Endothelial cell (in vitro differentiated cells): ENCODE measurements at places on chromosomes 7 and 10.

- peak overlapping the region; percentile 91 for H3K4me3 ChIP-seq
- peak; percentile 24 for DNase-seq
- H3K4me1 ChIP-seq: no peaks in the 10 kb centered on the region
- peaks cover 13% of the 10 kb centered on the region for H3K27me3 ChIP-seq
Measured at GRCh38 chr10:80356989-80357850, 639 bp downstream of the DYDC2 start.

GRCh38 chr7:156207306-156207705 lies 395.0 kb upstream of the SHH start:
- H3K27me3 ChIP-seq: peaks cover 6% of the 10 kb centered on the region
- H3K36me3 ChIP-seq: no peaks in the 10 kb centered on the region
- no peak overlapping the region for H3K27ac ChIP-seq
- H3K4me3 ChIP-seq: no peak overlapping the region
- DNase-seq: no peak

- no peak overlapping the region for H3K27ac ChIP-seq
- no peak overlapping the region for H3K4me3 ChIP-seq
- H3K4me1 ChIP-seq: no peaks in the 10 kb centered on the region
Measured at GRCh38 chr7:158285383-158285770, 302.2 kb downstream of the PTPRN2 start.

GRCh38 chr7:116511552-116512519 lies 12.3 kb downstream of the CAV2 start:
- H3K27ac ChIP-seq: peak overlapping the region; percentile 33
- no peaks in the 10 kb centered on the region for H3K27me3 ChIP-seq
- no peaks in the 10 kb centered on the region for H3K36me3 ChIP-seq

- H3K27me3 ChIP-seq: no peaks in the 10 kb centered on the region
- H3K27ac ChIP-seq: no peak overlapping the region
Measured at GRCh38 chr7:118662266-118662665, 437.8 kb downstream of the ANKRD7 start.

GRCh38 chr7:134122980-134123379 lies 4.2 kb upstream of the LRGUK start:
- peaks cover 8% of the 10 kb centered on the region for H3K27me3 ChIP-seq
- no peaks in the 10 kb centered on the region for H3K36me3 ChIP-seq
- H3K4me3 ChIP-seq: no peak overlapping the region
- H3K4me1 ChIP-seq: peaks cover 14% of the 10 kb centered on the region

DNA sequence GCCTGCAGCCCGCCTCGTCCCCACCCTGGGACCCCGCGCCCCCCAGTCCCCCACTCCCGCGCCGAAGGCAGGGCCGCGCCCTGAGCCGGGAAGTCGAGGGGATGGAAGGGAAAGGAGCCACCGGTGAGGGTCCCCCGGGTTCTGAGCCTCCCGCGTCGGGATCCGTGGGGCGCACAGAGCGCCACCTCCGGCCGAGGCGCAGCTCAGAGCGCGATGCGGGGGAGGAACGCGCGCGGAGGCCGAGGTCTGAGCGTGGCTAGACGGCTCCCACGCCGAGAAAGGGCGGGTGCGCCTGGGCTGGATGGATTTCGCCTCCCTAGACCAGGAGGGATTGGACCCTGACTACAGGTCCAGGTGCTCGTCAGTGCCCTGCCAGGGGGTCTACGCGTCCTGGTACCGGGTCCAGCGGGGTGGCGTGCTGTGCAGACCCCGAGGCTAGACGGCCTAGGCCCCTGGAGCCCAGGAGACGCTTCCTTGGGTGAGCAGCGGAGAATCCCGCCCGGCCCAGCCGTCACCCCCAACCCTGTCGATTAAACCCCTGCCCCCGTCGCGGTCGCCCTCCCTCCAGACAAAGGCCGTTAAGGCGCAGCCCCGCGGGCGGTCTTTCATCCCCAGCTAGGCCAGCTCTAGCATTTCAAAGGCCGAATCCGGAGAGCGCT lies 986 bp upstream of the PDGFA start:
- no peak for DNase-seq
- H3K27ac ChIP-seq: no peak overlapping the region
- H3K4me1 ChIP-seq: peaks cover 5% of the 10 kb centered on the region
- H3K36me3 ChIP-seq: no peaks in the 10 kb centered on the region
- H3K27me3 ChIP-seq: peaks cover 8% of the 10 kb centered on the region
- no peak overlapping the region for H3K4me3 ChIP-seq

- H3K4me3 ChIP-seq: no peak overlapping the region
- peaks cover 3% of the 10 kb centered on the region for H3K36me3 ChIP-seq
- H3K27ac ChIP-seq: no peak overlapping the region
- peaks cover 16% of the 10 kb centered on the region for H3K4me1 ChIP-seq
- peaks cover 2% of the 10 kb centered on the region for H3K27me3 ChIP-seq
Measured at GRCh38 chr10:48547061-48547895, 57.6 kb downstream of the ARHGAP22 start.
